ENCODE measurements at places on chromosomes 13 and 19. TPM values are rescaled to one million over a fixed set of nuclear protein-coding genes. Genes with fewer than 3 reads are reported as not detected.

Gene CCDC169
- total RNA-seq = 2.5 TPM

DNA sequence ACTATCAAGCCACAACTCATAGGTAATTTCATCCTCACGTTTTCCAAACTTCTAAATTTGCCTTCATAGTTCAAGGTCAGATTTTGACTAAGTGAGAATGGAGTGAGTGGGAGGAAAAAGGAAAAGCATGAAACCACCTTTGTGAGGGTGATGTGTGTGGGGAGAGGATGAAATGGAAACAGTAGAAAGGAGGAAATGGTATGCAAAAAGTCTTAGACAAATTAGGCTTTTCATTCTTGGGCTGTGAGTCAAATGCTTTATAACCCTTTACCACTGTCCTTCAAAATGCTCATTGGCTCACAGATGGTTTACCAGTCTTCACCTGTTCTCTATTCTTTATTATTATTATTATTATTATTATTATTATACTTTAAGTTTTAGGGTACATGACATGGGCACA is 127.2 kb downstream of the RAP2A start:
- H3K27me3 ChIP-seq = no peaks in the 10 kb centered on the region
- no peak overlapping the region for H3K4me3 ChIP-seq
- no peaks in the 10 kb centered on the region for H3K36me3 ChIP-seq

DNA sequence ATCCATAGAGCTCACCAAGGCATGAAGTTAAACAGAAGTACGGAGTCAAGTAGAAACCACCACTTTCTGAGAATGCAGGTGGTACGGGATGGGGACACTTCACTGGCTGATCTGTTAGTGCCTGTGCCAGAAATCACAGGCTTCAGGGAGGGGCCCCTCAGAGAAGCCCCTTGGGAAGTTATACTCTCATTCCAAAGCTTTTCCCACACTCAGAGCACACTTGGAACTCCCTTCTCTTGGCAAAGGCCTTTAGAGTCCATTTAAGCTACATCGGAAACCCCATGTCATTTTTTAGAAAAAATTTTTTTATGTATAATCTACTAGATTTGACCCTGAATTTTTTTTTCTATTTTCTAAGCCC is 80.7 kb upstream of the WASF3 start:
- peaks cover 4% of the 10 kb centered on the region for H3K4me1 ChIP-seq
- no peak for DNase-seq
- no peak overlapping the region for H3K4me3 ChIP-seq
- H3K27ac ChIP-seq = peak overlapping the region; percentile 6

DNA sequence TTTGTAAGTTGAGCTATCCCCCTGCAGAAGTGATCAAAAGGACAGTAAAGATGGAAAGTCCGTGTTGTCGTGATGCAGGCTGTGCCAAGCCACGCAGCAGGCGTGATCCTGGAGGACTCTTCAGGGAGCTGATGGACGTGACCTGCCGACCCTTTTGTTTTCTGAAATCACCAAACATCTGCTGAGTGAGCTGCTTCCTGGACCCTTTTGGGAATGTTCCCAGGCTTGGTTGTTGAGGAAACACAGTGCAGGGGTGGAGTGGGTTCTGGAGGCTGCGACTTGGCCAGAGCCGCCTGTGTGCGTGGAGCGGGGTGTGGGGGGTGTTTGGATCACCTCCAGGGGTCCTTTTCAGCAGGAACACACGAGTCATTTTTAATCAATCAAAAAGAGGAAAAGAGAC is 15.4 kb upstream of the CPAMD8 start:
- peaks cover 2% of the 10 kb centered on the region for H3K27me3 ChIP-seq
- H3K36me3 ChIP-seq = no peaks in the 10 kb centered on the region
- peak; percentile 55 for DNase-seq
- no peak overlapping the region for H3K27ac ChIP-seq

DNA sequence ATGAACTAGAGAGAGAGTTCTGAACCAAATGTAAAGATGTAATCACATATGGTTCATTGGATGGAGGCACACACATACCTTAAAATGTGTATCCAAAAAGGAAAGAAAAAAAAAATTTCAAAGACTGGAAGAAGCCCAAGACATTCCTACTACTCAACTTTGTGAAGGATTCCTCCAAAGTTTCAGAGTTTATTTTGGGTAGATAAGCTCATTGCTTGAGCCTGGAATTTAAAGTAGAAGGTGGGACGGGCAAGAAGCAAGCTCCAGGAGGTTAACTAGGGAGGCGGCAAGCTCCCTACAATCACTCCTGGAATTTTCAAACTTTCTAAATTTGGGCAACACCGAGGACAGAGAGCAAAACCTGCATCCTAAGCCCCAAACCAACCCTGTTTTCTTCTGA is 1.9 kb downstream of the TSHZ3 start:
- no peak overlapping the region for H3K27ac ChIP-seq
- H3K4me1 ChIP-seq = peaks cover 10% of the 10 kb centered on the region
- no peak for DNase-seq
- no peak overlapping the region for H3K4me3 ChIP-seq

GRCh38 chr19:55247621-55248099 is 11.2 kb downstream of the PPP6R1 start:
- no peak overlapping the region for H3K27ac ChIP-seq
- no peak overlapping the region for H3K4me3 ChIP-seq
- H3K36me3 ChIP-seq = peaks cover 4% of the 10 kb centered on the region
- no peaks in the 10 kb centered on the region for H3K27me3 ChIP-seq
- DNase-seq = no peak
- peaks cover 13% of the 10 kb centered on the region for H3K4me1 ChIP-seq

- no peak for DNase-seq
- H3K4me1 ChIP-seq = no peaks in the 10 kb centered on the region
- H3K27me3 ChIP-seq = no peaks in the 10 kb centered on the region
- H3K4me3 ChIP-seq = no peak overlapping the region
- no peak overlapping the region for H3K27ac ChIP-seq
These were observed 16.8 kb downstream of the ZNF83 start for GRCh38 chr19:52621376-52621775.
